ENCODE measurements at places on chromosomes 1 and 21.

DNA sequence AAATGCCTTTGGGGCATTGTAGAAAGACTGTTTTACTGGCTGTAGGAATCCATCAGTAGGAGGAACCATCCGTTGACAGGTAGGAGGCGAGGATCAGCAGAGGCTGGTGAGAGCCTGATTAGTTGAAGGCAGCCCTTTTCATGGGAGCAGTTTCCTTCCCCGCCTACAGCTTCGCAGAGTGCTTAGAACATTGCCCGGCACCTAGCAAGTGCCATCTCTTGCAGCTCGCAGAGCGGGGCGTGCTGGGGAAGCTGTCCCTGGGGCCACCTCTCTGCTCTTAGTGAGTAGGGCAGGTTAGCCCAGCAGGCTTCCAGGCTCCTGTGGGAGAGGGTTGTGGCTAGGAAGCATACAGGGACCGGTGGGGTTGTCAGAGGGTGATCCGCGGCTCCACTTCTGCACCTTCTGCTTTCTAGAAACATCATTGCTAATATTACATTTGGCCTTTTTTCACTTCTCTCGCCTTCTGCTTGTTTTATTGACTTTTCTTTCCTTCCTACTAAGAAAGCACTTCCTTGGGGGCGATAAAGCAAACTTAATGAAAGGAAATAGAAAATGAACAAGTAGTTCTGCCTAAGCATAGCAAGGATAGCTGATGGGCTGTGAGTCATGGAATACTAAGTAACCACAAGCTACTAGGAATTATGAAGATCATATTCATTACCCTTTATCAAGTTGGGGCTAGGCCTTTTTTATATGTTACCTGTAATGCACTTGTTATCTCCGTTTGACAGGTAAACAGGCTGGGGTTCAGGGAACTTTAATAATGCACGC lies 176.7 kb downstream of the GALNT2 start:
- DNase-seq, result no peak

DNA sequence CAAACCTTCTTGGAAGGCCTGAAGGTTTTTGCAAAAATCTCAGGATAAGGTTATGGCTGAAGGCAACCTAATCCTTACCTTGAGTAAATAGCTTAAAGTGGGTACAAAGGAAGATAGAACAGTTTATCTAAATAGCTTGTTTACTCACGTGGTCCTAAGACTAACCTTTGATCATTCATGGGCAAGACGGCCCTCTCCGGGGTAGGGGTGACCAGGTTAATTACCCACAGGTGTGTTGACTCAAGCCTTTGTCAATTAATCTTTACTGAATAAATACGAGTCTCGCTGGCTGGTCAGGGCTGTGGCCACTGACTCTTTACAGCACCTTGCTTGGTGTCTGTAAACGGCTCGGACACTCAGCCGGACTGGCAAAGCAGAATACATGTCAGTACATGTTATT lies 10.8 kb downstream of the AADACL4 start:
- no peak for DNase-seq

DNA sequence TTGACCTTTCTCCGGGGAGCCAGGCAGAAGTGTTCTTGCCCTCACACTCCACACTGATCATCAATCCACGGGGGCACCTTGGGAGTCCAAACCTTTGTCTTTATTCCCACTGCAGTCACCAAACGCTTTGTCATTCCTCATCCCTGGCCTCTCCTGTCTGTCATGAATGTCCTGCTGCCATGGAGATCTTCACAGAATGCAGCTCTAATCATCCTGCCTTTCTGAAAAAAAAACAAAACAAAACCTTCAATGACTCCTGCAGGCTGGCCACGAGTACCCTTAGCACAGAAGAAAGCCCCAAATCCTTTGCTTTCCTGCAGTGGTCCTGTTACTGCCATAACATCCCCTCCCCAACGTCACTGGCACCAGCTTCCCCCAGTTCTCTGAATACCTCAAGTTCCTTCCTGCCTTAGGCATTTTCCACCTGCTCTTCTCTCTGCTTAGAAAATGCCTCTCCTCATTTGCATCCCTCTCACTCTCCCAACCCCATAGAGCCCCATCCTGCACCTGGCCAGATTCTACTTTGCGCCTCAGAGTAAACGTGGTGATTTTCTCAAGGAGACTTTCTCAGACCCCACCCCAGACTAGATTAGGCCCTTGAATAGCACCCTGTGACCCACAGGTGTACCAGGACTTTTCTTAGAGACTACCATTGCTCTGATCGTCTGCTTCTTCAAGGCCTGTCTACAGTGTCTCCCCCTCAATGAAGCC lies 131.2 kb downstream of the AK5 start:
- DNase-seq, result no peak

DNA sequence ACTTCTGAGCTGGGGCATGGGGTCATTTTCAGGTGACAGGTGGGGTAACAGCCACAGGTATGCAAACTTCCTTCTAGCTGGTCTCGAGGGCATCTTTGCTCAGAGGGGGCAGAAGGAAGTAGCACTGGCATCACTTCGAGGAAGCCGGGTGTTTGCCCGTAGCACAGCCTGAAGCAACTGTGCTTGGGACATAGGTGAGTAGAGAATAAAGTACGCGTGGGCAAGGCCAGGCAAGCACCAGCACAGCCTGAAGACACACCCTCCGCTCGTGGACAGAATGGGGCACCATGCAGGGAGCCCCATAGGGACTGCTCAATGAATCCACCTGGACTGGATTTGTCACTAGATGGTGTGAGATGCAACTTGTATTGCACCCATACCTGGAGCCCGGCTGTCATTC lies 167.1 kb downstream of the KCNJ6 start:
- DNase-seq, result no peak

DNA sequence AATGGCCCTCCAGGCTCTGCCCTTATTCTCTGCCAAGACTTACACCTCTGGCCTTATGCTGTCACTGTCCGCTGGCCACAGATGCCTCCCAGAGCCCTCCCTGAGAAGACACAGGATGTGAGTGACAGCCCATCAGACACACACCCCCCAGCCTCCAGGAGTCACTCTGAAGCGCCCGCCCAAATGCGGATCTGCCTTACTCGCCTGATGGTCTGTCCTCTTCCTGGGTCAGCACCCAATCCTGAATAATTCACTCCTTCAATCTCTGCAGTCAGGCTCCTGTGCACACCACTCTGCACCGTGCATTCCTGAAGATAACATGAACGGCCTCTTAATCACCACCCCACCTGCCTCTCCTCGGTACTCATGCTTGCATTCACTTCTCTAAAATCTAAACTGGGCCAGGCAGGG lies 14.7 kb downstream of the CLSTN1 start:
- no peak for DNase-seq

DNA sequence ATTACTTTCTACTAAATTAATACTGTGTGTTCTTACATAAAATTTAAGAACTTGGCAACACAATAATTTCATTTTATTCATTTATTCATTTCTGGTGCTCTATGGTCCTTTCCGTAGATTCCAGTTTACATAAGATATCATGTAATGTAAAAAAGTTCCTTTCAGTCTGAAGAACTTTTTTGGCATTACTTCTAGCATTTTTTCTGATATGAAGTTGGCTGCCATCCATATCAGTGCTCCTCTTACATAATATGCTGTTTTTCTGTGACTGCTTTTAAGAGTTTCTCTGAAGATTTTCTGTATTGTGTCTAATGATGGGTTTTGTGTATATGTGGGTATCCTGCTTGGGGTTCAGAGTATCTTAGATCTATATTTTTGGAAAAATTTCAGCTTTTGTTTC lies 34.8 kb downstream of the LIN9 start:
- DNase-seq, result no peak

- DNase-seq, result no peak
These were observed 90.1 kb upstream of the TNR start for GRCh38 chr1:175833502-175833901.

DNA sequence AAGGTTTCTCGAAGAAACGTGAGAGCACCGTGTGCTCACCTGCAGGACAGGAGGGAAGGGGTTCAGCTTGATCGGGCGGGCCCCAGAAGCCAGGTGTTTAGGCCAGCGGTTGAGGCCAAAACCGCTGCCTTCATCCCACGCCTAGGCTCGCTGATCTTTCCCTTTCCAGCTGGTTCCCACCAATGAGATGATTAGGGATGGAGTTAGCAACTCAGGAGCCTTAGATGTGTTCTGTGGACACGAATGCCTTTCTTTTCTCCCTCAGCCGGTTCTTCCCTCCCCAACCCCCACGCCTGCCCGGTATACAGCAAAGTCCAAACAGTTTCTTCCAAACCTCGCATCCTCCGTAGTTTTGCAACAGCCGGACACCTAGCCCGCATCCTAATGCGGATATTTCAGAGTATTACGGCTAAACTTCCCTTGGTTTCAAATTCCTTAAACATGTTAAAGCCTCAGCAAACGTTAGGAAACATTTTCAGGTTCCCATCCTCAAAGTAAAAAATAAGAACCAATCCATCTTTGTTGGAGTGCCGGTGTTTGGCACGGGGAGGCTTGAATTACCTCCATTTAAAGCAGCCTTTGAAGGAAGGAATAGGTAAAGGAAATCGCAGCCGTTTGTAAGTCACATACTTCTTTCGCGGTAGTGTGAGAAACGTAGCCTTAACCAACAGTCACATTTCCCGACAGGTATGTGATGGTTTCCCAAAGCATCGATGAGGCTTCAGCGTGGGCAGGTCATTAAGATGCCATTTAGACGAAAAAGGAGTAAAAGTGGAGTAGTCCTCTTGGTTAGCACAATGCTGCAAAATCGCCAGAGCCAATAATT lies 1.1 kb downstream of the LRRC8C start:
- DNase-seq, result no peak

- DNase-seq, result no peak
These were observed 30.3 kb downstream of the ZSCAN20 start for GRCh38 chr1:33502726-33503125.

DNA sequence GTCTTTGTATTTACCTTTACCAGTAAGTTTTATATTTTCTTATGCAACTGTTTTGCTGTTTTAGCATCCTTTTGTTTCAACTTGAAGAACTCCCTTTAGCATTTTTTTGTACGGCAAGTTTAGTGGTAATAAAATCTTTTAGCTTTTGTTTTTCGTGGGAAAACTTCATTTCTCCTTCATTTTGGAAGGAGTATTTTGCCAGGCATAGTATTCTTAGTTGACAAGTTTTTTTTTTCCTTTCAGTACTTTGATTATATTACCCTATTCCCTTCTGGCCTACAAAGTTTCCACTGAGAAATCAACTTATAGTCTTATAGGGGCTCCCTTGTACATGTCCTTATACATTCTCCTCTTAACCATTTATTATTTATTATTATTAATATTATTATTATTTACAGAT lies 22.6 kb upstream of the SOD1 start:
- no peak for DNase-seq

DNA sequence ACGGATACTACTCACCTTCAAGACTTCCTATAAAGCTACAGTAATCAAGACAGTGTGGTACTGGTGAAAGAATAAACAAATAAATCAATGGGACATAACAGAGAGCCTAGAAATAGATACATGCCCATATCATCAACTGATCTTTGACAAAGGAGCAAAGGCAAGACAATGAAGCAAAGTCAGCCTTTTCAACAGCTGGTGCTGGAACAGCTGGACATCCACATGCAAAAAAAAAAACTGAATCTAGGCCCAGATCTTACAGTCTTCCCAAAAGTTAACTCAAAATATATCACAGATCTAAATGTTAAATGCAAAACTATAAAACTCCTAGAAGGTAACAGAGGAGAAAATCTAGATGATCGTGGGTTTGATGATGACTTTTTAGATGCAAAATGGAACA lies 170.3 kb downstream of the MIS18A start:
- DNase-seq, result no peak

GRCh38 chr1:153355445-153356071 lies 2.1 kb upstream of the S100A9 start:
- no peak for DNase-seq

- no peak for DNase-seq
These were observed 45.6 kb upstream of the PGD start for GRCh38 chr1:10353282-10353681.

GRCh38 chr21:35922618-35923017 lies 137.7 kb downstream of the SETD4 start:
- DNase-seq, result no peak

GRCh38 chr21:34647555-34647954 lies 21.2 kb upstream of the CLIC6 start:
- no peak for DNase-seq

- no peak for DNase-seq
These were observed 182.5 kb downstream of the AKT3 start for GRCh38 chr1:243667591-243667990.

GRCh38 chr1:117127795-117128194 lies 6.2 kb upstream of the TRIM45 start:
- no peak for DNase-seq

- DNase-seq, result no peak
These were observed 50.2 kb upstream of the VTCN1 start for GRCh38 chr1:117260761-117261423.

GRCh38 chr1:8460784-8461183 lies 142.9 kb downstream of the SLC45A1 start:
- no peak for DNase-seq

- DNase-seq, result no peak
These were observed 79.0 kb downstream of the GALNT2 start for GRCh38 chr1:230145953-230146476.

DNA sequence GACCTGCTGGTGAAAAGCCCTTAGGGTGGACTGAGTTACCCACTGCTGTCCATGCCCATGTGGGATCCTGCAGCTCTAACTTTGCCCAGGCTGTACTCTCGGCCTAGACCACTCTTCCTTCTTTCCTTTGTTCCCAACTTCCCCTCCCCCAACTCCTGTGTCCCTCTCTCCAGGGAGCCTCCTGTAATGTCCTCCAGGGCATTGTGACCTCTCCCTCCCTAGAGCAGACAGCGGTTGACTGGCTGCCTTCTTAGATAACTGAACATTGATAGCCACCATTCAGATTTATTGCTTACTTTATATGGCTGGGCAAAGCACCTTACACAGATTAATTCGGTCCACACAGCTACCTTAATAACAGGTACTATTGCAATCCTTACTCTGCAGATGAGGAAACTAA lies 5.0 kb downstream of the RUNX1 start:
- no peak for DNase-seq

DNA sequence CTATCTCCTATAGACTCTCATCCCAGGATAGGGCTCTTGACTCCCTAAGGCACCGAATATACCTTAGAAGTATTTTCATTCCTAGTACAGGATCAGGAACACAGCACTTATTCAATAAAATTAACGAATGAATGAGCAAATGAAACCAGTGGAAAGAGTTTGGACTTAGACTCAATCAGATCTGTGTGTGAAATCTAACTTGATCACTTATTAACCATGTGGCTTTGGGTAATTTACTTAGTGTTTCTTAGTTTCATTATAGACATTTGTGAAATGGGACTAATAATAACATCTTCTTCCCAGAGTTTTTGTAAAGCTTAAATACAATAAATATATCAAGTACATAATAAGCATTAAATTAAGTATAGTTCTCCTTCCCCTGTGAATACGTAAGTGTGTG lies 230.1 kb downstream of the ADGRL2 start:
- no peak for DNase-seq

GRCh38 chr1:54481201-54481884 lies 66.7 kb upstream of the ACOT11 start:
- DNase-seq, result no peak

DNA sequence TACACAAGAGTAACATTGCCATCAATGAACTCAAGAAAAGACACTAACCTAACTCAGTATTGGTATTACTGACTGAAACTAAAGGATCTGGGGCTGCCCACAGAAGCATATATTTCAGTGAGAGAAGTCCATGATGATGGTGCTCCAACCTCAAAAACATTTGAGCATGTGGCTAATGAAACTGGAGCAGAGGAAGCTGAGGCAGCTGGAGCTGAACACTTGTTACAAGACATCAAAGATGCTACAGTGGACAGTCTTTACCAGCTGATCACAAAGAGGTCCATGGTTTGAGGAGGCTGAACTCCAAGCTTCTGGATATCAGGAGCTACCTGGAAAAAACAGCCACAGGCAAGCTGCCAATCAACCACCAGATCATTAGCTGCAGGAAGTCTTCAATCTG lies 42.2 kb upstream of the TTC39A start:
- DNase-seq, result no peak

All from stimulated activated CD8-positive, alpha-beta memory T cell treated with anti-CD3 and anti-CD28 coated beads, Interleukin-12 subunit alpha, Interleukin-12 subunit beta, amount 100 ng/mL, for 1 hour (primary cell).